ENCODE measurements at places on chromosomes 16 and 17.

- DNase-seq, result no peak
These were observed 30.8 kb downstream of the FANCA start for GRCh38 chr16:89785523-89786155.

GRCh38 chr17:19744492-19744891, 3.6 kb downstream of the ALDH3A1 start:
- DNase-seq, result no peak

DNA sequence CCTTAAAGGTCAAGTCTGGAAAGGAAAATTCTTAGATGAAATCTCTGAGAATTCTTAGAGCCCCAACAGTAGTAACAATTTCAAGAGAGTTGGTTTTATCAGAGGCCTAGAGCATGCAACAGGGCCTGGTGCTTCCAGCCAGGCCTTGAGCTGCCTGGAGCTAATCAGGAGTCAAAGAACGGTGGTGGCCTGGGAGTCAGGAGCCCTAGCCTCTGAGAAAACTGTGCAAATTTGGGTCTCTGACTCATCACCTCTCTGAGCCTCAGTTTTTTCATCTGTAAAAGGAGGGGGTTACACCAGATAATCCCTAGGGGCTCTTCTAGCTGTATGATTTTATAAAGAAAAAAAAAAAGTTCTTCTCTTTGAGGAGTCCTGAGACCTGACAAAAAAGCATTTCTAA, 227.3 kb upstream of the RPL38 start:
- no peak for DNase-seq

GRCh38 chr16:83455716-83456115, 352.1 kb upstream of the HSBP1 start:
- no peak for DNase-seq

GRCh38 chr17:705011-705410, 9.6 kb downstream of the VPS53 start:
- DNase-seq, result no peak

- no peak for DNase-seq
These were observed 26.0 kb downstream of the LIG3 start for GRCh38 chr17:35006345-35006744.

GRCh38 chr16:97822-98221, 19.8 kb downstream of the MPG start:
- no peak for DNase-seq

- peak; percentile 2 for DNase-seq
These were observed 201.9 kb upstream of the CDH11 start for GRCh38 chr16:65323655-65324237.

DNA sequence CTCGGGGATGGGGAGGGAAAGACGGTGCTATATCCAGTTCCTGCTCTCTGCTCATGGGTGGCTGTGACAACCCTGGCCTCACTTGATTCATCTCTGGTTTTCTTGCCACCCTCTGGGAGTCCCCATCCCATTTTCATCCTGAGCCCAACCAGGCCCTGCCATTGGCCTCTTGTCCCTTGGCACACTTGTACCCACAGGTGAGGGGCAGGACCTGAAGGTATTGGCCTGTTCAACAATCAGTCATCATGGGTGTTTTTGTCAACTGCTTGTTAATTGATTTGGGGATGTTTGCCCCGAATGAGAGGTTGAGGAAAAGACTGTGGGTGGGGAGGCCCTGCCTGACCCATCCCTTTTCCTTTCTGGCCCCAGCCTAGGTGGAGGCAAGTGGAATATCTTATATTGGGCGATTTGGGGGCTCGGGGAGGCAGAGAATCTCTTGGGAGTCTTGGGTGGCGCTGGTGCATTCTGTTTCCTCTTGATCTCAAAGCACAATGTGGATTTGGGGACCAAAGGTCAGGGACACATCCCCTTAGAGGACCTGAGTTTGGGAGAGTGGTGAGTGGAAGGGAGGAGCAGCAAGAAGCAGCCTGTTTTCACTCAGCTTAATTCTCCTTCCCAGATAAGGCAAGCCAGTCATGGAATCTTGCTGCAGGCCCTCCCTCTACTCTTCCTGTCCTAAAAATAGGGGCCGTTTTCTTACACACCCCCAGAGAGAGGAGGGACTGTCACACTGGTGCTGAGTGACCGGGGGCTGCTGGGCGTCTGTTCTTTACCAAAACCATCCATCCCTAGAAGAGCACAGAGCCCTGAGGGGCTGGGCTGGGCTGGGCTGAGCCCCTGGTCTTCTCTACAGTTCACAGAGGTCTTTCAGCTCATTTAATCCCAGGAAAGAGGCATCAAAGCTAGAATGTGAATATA, 4.8 kb upstream of the LASP1NB start:
- DNase-seq, result no peak

DNA sequence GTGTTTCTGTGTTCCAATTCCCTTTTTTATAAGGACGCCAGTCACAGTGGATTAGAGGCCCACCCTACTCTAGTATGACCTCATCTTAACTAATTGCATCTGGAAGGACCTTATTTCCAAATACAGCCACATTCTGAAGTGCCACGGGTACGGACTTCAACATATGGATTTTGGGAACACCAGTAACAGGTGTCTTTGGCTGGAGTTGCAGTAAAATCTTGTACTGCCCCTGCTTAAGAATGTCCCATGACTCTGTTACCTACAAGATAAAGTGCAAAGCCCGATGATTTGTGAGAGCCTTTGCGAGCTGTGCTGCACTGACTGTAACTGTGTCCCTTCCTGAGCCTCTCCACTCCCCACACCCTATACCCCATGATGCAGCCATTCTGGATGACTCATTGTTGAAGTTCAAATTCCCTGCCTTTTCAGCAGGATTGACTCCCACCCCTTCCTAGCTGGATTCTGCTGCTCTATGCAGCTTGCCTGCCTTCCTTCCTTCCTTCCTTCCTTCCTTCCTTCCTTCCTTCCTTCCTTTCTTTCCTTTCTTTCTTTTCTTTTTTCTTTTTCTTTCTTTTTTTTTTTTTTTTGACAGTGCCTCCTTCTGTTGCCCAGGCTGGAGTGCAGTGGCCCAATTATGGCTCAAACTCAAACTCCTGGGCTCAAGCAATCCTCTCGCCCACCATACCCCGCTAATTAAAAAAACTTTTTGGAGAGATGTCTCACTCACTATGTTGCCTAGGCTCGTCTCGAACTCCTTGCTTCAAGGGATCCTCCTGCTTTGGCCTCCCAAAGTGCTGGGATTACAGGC, 2.1 kb downstream of the HCRT start:
- DNase-seq, result no peak

- DNase-seq, result peak; percentile 66
These were observed 93.6 kb upstream of the MPHOSPH6 start for GRCh38 chr16:82263521-82264143.

- DNase-seq, result no peak
These were observed 60.2 kb downstream of the CNGB1 start for GRCh38 chr16:57910696-57911095.

GRCh38 chr17:35766903-35767510, 6.3 kb downstream of the C17orf50 start:
- peak; percentile 34 for DNase-seq

DNA sequence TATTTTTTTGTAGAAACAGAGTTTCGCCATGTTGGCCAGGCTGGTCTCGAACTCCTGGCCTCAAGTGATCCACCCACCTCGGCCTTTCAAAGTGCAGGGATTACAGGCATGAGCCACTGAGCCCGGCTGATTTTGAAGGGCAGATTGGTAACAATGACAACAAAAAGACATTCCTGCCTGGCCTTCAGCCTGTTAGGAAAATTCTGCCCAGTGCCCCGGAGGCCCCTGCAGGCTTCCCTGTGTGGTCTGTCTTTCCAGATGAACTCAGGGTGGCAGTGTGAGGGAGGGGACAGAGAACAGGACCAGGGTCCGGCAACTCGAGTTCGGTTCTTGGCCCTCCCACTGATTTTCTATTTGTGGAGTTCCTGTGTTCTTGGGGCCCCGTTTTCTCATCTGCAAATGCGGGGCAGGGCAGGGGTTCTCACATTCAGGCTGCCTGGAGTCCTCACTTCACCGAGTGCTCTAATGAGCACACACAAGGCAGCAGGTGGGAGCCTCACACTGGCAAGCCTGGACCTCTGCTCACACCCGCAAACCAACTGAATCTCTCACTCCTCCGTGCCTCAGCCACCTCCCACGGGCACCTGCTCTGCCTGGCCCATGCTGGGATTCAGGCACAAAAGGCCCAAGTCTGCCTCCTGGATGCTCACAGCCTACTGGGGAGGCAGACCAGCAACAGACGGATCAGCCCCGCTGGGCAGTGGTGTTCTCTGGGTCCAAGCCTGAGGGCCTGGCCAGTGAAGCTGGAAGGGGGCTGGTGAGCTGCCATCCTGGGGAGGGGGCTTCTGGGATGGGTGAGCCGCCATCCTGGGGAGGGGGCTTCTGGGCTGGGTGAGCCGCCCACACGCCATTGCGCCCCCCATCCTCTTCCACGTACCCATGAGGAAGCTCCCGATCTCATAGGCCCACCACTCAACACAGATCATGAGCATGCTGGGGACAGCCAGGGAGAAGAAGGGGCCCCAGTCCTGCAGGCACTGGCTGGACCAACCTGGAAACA, 10.3 kb downstream of the SLC47A2 start:
- DNase-seq, result no peak

GRCh38 chr16:2827374-2827791, 2.7 kb upstream of the ZG16B start:
- DNase-seq, result no peak

GRCh38 chr17:59561042-59561441, 4.4 kb upstream of the DHX40 start:
- peak; percentile 39 for DNase-seq

DNA sequence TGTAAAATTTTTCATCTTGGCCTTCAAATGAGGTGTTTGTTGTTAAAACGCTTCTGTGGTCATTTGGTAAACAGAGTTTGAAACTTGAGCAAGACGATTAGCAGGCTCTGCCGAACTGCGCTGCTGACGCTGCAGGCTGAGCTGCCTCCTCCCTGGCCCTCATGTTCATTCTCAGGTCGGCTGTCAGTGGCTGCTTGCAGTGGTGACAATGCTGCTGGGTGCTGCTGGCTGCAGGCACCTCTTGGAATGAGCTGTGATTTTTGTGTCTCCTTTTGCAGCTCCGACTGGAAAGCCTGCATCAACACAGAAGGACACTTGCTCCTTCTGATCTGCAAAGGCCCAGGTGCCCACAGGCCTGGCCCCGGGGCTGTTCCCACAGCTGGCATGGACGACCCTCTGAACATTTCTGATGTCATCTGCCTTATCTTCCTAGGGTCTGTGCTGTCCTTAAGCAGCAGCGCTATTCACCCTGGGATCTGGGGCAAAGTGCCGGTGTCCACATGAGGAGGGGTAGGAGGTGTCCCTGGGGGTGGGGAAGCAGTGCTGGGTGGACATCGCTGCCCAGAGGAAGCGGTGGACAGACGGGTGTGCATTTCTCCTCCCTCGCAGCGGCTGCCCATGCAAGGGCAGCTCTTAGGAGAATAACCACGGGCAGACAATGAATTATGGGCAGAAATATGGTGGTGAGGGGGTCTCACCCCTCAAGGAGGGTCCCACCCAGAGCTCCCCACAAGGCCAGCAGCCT, 23.1 kb upstream of the OSGIN1 start:
- no peak for DNase-seq

- peak; percentile 83 for DNase-seq
These were observed 3.6 kb upstream of the KDM8 start for GRCh38 chr16:27199736-27200135.

GRCh38 chr16:371515-372301, 1.4 kb upstream of the MRPL28 start:
- DNase-seq, result no peak

DNA sequence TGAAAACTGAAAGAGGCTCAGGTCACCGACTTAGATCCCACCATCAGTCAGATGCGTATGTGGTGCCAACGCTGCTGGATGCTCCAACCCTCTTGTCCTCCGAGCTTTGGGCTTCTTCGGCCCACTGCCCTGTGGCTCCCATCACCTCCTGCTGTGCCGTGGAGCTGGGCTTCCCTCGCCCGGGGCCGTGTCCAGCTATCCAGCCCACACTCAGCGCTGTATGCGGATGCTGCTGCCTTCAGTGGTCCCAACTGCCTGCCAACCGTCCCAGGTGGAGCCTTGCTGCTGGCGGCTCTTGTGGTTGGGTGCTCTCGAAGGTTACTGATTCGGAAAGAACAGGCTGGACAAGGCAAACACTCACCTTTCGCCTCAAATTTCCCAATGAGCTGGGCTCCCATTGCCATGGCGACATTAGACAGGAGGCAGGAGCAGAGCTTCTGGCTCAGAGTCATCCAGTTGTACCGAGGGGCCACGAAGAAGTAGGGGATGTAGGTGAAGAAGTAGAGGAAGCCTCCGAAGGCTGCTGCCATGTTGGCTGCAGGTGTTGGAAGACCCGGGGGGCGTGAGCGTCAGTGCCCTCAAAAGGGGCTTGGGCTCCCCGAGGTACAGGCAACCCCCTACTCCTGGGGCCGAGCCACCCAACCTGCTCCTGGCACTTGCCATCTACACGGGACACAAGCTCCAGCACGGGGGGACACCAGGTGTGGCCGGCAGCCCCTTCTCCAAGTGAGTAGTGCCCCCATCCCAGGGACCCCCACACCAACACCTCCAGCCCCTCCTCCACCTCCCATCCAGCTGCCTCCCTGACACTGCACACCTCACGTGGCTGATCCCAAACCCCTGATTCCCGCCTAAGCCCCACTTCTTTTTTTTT, 32.2 kb downstream of the ABCA3 start:
- DNase-seq, result no peak

GRCh38 chr17:74453665-74454196, 12.7 kb upstream of the CD300A start:
- peak; percentile 81 for DNase-seq

- peak; percentile 56 for DNase-seq
These were observed 1.0 kb downstream of the NHERF1 start for GRCh38 chr17:74749279-74750038.
